Fibroblast of mammary gland (primary cell): ENCODE measurements at places on chromosomes 13 and 19.

GRCh38 chr13:43804461-43805070 lies 17.8 kb upstream of the ENOX1 start:
- DNase-seq, result peak; percentile 89

DNA sequence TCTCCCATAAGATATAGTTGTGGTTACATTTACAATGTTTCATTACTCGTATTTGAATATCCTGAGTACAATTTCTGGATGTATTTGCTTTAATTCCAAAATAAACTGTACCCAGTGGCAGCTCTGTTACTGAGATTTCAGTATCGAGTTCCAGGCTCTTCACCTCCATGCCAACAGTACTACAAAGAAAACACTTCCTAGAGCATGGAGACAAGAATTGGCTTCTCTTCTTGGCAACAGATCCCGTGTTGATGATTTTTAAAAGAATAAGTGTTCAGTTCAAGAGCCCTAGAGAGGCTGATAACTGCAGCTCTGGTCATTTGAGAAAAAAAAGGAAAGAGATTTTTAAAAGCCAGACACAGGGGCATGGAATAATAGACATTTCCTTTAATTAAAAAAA lies 302.8 kb downstream of the EFNB2 start:
- DNase-seq, result no peak

DNA sequence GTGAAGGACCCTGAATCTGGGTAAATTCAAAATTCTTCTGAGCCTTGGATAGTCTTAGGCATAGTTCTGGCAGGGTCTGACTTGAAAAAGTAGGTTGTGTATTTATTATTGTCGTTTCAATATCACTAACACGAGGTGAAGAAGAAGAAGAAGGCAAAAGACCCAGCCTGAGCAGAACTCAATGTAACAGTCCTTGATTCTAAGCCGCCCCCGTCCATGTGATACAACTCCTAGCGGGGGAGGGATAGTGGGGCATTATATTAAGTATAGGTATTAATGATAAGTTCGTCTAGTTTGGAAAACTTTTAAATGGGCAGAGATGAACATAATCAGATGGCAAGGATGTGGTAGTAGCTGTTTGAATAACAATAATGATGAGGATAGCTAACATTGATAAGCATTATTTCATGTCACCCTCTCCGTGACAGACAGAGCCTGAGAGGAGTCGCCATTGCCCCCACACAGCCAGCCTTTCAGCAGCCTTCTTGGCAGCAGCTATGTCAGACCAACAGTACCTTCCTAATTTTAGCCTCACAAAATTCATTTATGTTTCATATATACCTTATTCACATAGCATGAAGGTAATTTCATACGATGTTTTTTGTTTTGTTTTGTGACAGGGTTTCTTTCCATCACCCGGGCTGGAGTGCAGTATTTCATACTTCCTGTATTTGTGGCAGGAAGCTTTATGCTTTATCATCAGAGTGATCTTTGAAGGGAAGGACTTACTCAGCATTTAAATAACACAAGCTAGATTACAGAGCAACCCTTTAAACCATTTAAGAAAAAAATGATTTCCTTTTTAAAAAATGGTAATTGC lies 64.4 kb upstream of the NPAS1 start:
- DNase-seq, result peak; percentile 41

DNA sequence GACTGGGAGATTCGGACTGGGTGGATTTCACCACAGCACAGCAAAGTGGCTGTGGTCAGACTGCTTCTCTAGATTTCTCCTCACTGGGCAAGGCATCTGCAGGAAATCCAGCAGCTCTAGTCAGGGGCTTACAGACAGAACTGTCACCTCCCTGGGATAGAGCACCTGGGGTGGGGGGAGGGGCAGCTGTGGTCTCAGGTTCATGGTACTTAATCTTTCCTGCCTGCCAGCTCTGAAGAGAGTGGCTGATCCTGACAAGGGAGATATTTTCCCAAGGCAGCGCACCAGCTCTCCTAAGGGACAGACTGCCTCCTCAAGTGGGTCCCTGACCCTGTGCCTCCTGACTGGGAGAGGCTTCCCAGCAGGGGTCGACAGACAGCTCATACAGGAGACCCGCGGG lies 212.8 kb upstream of the KLF12 start:
- DNase-seq, result no peak

- DNase-seq, result no peak
Observed at GRCh38 chr19:53333066-53333462, 485 bp upstream of the ZNF845 start.

- peak; percentile 65 for DNase-seq
Observed at GRCh38 chr13:33017323-33017929, 1.2 kb downstream of the KL start.

DNA sequence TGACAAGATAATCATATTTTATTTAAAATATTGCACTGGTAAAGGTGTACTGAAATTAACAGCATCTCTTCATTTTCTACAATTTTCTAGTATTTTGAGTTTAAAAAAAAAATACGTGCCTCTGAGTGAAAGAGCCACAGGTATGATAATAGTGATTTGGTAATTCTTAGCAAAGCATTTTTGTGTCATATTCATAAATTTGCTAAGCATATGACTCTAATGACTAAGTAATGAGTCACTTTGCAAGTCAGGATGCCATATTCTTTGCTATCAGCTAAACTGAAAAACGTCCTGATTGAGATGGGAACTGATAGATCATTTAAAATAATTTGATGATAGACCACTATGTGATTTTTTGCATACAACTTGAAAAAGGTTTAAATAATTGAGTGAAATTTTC lies 136.1 kb upstream of the IRS2 start:
- peak; percentile 34 for DNase-seq

DNA sequence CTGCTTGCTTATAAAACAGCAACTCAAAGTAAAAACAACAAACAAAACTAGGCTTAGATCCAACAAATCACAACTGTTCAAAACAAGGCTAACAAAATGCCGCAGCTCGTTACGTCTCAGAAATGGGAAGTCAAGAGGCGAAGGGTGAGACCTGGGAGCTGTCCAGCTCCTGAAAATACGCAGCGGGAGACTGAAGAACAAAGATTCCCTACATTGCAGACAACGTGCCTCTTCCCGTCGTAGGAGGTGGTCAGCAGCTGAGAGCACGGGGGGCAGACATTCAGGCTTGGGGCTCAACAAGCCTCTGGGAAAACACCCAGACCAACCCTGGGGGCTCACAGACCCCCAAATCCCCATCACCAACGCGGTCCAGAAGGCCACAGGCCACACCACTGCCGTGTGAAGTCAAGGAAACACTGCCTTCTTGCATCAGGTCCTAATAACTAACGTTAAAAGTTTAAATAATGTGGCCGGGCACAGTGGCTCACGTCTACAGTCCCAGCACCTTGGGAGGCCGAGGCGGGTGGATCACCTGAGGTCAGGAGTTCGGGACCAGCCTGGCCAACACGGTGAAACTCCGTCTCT lies 13.5 kb downstream of the PLPP2 start:
- peak; percentile 37 for DNase-seq

- DNase-seq, result no peak
Observed at GRCh38 chr19:16627193-16627927, 644 bp downstream of the MED26 start.

DNA sequence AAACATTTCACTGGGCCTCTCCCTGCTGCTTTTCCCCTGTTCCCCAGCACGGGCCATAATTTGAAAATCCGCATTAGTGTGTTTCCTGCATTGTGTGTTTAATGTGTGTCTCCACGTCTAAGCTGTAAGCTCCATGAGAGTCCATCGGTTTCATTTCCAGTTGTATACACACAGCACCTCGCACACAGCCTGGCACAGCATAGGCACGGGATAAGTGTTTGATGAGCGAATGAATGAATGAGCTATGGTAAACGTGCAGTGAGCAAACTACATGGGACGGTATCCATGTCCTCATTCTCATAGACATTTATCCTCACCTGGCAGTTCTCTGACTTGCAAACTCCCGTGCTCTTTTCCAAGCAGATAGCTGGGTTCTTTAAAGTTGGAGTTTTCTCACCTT lies 106.1 kb downstream of the RAB20 start:
- no peak for DNase-seq

- DNase-seq, result peak; percentile 68
Observed at GRCh38 chr13:44465318-44465717, 91.7 kb downstream of the SERP2 start.

DNA sequence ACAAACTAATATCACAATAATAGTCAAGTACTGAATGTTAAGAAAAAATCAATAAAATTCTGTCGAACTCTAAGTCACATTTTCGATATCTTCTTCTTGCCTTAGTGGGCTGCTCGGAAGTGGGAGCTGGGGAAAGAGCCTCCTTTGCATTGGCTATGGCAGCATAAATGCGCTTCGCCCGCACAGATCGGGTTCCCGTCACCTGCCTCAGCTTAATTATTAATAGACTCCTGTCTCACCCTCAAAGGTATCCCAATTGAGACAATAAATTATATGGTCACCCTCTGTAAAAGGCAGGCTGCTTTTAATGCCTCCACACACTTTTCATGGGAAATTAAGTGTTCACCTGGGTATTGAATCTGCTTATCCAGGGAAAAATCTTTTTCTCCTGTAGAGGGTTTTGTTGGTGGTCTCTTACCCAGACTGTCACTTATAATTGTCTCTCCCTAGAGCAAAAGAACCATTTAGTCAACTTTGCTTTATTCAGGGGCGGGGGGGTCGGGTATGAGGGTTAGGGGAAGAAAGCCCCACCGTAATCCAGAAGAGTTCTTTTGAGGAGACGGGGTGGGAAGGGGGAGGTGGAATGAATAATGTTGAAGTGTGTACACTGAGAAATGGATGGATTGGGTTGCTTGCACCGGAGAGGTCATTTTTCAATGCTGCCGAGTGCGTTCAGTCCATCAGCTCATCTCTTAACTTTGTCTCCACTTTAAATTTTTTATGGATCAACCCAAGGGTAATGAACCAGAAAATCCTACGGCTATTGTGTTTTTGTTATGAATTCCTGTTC lies 682.6 kb upstream of the SGCG start:
- DNase-seq, result no peak

DNA sequence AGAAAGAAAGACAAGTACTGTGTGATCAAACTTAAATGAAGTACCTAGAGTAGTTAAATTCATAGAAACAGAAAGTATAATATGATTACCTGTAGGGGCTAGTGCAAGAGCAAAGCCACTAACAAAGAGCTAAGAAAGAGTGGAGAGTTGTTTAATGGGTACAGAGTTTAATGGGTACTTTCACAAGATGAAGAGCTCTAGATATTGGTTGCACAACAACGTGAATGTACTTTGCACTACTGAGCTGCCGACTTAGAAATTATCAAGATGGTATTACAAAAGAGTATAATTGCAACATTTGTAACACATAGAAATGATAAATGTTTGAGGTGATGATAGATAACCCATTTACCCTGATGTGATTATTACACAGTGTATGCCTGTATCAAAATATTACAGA lies 140.3 kb upstream of the GPC6 start:
- DNase-seq, result no peak

GRCh38 chr13:66992183-66992582 lies 238.0 kb downstream of the PCDH9 start:
- DNase-seq, result no peak

- no peak for DNase-seq
Observed at GRCh38 chr13:41590122-41590521, 132.8 kb downstream of the RGCC start.

GRCh38 chr19:30916238-30916637 lies 433.0 kb downstream of the TSHZ3 start:
- no peak for DNase-seq

DNA sequence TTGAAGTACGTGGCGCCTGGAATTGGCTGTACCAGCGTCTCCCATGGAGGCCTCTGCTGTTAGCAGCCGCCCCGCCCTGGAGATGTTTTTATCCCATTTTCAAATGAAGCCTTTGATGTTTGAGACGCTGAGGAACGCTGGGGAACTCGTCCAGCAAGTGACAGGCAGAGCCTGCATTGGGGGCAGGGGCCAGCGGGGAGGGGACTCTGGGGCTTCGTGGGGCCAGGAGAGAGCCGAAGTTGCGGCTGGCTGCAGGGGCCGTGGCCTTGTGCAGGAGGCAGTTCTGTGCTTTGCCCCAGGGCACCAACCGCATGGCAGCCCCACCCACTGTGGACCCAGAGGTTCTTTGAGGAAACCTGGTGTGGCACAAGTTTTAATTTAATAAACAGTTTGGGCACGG lies 13.5 kb downstream of the SPPL2B start:
- DNase-seq, result no peak

DNA sequence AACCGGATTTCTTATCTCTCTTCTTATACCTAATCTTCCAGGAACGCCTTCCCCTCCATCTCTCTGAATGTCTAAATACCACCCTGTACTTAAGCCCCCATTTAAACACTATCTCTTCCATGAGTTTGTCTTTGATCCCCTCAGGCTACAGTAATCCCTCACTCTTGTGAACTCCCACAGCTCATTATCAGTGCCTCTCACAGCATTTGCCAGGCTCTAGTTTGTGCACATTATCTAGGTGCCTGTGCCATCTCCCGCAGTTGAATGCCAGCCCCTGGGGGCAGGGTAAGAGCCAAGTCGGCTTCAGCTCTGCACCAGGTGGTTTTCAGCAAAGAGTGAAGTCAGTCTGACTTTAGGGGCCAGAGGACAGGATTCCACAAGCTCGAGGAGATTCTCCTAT lies 71.4 kb downstream of the FREM2 start:
- DNase-seq, result no peak

GRCh38 chr19:5806133-5806489 lies 1.2 kb downstream of the NRTN start:
- DNase-seq, result no peak

DNA sequence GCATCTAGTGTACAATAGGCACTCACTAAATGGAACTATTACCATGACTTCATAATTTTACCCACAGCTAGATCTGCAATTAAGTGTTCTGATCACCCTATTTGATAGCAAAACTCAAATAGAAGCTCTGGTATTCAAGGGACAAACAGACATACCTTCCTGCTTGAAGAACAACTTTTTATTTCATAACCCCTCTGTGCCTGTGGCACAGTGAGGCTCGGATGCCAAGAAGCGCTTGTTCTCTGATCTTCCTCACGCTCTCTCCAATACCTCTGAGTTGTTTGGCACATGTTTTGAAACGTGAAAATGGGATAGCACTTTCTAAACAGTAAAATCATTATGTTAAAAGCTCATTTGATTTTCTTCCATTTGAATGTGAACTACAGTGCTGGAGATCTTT lies 232.0 kb downstream of the KLF5 start:
- DNase-seq, result no peak

GRCh38 chr13:112809332-112810315 lies 119.8 kb downstream of the ATP11A start:
- DNase-seq, result no peak

DNA sequence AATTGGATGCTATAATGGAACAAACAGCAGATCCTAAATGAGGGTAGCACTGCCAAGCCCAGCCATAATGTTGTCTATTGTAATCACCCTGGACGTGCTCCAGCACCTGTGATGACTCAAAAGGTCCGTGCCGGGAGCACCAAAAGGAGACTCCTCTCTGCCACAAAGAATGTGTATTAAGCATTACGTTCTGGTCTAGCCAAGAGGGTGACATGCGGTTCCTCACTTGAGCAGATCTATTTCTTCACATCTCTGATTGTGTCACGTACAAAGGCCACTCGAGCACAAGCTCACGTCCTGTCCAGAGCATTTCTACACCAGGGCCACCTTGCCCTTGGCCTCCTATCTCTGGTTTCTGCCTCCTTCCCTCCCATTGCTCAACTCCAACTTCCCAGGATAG lies 219.9 kb upstream of the IRS2 start:
- peak; percentile 81 for DNase-seq
